ENCODE measurements at places on chromosomes 1 and 21.

GRCh38 chr1:110212169-110213142 lies 2.3 kb downstream of the KCNC4 start:
- DNase-seq = no peak

DNA sequence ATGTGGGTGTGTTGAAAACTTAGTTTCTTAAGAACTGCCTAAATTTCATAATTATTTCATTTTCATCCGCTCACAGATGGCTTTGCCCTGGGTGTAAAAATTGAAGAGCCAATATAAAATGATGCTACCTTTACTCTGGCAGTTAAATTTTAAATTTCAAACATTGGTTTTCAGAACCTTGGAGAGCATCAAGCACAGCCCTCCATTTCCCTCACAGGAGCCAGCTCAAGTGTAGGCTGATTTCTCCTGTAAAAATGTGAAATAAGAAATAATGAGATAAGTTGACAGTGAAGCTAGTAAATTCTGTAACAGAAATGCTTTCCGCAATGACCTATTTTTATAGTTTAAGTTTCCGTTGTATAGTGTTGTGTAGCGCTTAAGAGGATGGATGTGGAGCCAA lies 53.9 kb upstream of the AKT3 start:
- DNase-seq = peak; percentile 35

DNA sequence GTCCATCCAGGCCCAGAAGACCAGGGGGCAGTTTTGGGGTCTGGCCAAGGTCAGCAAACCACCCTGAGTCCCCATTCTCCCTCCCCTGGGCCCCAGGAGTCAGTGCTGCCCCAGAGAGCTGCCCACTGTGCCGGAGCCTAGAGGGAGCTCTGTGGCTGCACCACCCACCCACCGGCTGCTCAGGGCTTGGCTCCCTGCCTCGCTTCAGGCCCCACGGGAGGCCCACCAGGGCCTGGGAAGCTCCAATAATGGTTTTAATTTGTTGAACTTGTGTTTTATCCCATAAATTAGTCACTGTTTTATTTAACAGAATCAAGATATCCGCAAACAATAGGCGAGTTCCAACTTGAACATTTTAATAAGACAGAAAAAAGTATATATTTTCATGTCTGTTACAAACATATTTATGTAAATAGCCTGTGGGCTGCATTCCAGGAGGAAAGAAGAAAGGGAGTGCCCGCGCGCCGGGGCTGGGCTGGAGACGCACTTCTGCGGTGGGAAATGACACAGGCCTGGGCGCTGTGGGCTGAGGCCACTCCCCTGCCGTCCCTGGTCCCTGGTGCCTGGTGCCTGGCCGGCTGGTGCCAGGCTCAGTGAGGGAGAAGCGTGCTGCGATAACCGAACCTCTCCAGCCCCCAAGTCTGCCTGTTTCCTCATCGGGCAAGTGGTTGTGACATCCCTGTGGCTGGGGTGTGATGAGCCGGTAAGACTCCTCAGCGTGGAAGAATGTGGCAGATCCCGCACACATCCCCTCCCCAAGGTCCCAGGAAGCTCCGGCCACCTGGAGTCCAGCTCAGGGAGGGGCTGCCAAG lies 160.5 kb downstream of the PEX14 start:
- no peak for DNase-seq

- no peak for DNase-seq
These were observed 4.1 kb downstream of the TAGLN2 start for GRCh38 chr1:159921251-159921650.

DNA sequence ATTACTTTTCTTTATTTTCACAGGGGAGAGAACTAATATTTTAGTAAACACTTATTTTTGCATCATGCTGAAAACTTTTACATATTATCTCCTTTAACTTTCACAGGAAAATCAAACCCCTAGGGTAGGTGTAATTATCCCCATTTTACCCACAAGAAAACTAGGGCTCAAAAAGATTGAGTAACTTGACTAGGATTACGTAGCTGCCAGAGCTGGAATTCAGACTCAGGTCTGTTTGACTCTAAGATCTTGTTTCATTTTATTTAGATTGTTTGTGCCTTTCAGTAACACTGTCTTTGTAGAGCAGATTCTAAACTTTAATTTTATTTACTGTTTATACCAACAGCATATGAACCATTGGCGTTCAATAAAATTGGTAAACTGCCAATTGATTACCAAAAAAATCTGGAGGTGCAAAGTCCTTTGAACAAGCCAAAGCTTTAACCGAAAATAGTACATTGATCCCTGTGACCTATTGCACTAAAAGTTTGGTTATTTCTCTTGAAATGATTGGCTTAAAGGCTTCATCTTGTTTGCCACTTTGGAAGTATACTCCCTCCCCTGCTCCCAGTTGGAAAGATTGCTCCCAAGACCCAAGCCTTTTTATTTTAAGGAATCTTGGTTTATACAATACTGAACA lies 71.0 kb upstream of the WDR26 start:
- no peak for DNase-seq

GRCh38 chr21:36773117-36773516 lies 74.2 kb downstream of the SIM2 start:
- no peak for DNase-seq

- DNase-seq = no peak
These were observed 355.2 kb downstream of the SMYD3 start for GRCh38 chr1:246151796-246152434.

- DNase-seq = no peak
These were observed 82.0 kb upstream of the GCLM start for GRCh38 chr1:93991271-93991670.

DNA sequence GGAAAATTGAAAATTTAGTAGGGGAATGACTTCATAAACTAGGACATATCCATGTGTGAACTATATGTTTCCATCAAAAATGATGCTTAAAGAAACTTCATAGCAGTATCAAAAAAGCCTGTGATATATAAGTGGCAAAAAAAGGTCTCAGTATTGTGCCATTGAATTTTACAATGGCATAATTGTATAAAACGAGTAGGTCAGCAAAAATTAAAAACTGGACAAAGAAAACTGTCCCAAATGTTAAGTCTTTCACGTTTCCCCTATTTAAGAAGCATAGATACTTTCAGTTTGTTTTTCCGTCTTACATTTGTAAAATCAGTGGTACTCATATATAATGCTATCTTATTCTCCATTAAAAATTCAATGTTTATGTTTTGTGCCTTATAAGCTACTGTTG lies 43.2 kb downstream of the LRRC8B start:
- DNase-seq = no peak

DNA sequence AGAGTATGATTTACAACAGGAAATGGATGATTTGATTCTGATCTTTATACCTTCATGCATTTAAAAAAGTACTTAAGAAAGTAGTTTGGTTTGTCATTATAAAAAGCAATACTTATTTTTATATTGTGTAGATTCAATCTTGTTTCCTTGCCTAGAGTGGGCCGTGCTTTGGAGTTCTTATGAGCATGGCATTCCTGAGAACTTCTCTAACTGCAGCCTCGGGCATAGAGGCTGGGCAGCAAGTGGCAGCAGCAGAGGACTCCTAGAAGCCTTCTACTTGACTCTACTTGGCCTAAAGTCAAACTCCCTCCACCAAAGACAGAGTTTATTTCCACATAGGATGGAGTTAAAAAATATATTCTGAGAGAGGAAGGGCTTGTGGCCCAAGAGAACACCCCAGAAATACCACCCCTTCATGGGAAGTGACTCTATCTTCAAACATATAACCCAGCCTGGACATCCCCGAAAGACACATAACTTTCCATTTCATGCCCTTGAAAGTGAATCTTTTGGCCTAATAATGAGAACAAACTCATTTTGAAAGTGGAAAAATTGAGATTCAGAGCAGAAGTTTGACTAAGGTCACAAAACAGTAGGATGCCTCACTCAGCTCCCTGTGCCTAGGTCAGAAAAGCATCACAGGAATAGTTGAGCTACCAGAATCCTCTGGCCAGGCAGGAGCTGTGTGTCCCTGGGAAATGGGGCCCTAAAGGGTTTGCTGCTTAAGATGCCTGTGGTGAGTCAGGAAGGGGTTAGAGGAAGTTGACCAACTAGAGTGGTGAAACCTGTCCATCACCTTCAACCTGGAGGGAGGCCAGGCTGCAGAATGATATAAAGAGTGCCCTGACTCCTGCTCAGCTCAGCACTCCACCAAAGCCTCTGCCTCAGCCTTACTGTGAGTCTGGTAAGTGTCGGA lies at the start of gene IVL:
TSS of gene IVL (plus strand) at position 861 of the 916 bp plus-strand sequence. CDS start 1,252 bp downstream, outside the sequence.
- DNase-seq = no peak

DNA sequence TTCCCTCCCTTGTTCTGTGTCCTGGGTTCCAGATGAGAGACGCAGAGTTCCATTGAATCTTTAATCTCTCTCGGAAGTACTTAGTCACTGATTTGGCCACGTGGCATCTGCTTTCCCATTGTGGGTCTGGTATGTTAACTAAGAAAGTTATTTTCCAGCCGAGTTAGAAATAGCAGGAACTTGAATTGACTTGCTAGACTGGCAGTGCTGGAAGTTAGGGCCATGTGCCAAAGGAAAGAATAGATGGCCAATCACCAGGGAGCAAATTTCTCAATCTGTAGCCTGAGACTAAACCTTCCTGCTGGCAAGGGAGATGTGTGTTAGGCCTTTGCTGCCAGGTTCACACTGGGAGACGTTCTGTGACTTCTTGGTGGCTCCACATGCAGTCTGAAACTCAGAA lies 24.2 kb upstream of the SLFNL1 start:
- no peak for DNase-seq

- DNase-seq = no peak
These were observed 99.1 kb upstream of the CTTNBP2NL start for GRCh38 chr1:112296908-112297307.

DNA sequence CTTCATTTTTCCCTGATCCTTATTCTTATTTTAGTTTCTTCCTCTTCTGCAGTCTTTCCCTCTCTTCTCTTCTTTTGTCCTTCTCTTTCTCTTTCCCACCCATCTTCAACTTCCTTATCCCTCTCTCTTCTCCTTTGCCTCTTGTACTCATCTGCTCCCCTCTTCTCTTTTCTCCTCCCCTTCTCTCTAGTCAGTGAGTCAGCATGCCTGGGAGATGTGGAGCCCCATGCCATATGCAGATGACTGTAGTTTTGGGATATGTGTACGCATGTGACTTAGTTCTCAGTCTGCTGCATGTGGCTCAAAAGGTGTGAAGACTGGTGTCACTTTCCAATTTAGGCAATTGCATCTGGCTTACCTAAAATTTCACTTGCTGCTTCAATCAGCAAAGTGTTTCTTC lies 10.4 kb downstream of the DNAJC6 start:
- DNase-seq = no peak

DNA sequence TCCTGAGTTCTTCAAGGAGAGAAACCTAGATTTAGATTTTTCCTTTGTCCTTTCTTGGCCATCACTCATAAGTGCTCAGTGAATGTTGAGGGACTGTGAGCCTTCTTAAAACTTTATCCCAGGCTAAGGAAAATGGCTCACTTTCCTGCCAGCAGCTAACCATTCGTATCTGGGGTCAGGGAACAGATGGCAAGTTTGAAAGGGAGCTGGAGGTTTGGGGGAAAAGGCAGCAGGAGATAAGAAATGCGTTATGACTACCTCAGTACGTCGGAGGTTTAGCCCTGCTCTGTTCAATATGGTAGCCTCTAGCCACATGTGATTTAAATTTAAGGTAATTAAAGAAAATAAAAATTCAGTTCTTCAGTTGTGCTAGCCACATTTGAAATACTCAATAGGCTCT lies 13.3 kb downstream of the RRP15 start:
- DNase-seq = no peak

GRCh38 chr1:116909512-116910378 lies at the start of gene PTGFRN:
TSS of gene PTGFRN (plus strand) at chr1:116909916. CDS start at chr1:116910204, 288 bp downstream.
- DNase-seq = peak; percentile 42

GRCh38 chr21:17118638-17119384 lies 394.0 kb upstream of the CXADR start:
- no peak for DNase-seq

- DNase-seq = no peak
These were observed 100.8 kb downstream of the DMRTB1 start for GRCh38 chr1:53559854-53560580.

DNA sequence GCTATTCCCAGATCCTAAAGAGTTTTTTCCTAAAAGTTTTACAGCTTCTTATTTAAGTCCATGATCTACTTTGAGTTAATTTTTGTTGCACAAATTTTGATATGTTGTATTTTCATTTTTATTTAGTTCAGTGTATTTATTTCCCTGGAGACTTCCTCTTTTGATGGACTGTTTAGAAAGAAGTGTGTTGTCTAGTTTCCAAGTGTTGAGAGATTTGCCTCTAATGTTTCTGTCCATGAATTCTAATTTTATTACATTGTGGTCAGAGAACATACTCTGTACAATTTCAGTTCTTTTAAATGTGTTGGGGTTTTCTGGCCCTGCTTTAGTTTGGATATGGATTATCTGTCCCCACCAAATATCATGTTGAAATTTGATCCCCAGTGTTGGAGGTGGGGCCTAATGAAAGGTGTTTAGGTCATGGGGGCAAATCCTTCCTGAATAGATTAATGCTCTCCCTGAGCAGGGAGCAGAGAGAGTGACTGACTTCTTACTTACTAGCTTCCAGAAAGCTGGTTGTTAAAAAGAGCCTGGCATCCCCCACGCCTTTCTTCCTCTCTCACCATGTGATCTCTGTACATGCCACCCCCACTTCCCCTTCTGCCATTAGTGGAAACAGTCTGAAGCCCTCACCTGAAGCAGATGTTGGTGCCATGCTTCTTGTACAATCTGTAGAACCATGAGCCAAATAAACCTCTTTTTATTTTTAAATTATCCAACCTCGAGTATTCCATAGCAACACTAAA lies 4.6 kb downstream of the CHD1L start:
- peak; percentile 57 for DNase-seq

DNA sequence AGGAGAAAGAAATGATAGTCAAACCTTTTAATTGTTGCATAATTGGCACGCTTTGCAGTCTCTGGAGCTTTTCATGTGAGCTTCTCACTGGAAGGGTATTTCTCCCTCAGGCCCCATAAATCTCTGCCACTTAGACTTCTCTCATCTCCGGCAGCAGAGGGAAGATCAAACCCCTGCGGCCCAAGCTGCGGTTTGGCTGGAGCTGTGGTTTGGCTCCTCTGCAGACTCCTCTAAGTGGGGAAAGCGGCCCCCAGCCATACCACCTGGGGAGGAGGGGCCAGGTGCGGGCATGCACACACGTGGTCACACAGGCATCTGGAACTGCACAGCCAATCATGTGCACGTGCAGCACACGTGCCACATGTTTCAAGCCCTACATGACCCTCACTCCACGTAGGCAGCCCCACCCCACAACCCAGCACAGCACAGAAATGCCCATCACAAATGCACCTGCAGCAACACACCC lies 58.3 kb downstream of the UBE2T start:
- DNase-seq = peak; percentile 53

GRCh38 chr1:156082309-156083091 lies at the start of gene MEX3A:
TSS of gene MEX3A (minus strand) at chr1:156082465. CDS start at chr1:156081998, 467 bp downstream.
- DNase-seq = peak; percentile 87
